ENCODE measurements at places on chromosomes 2 and 18.

DNA sequence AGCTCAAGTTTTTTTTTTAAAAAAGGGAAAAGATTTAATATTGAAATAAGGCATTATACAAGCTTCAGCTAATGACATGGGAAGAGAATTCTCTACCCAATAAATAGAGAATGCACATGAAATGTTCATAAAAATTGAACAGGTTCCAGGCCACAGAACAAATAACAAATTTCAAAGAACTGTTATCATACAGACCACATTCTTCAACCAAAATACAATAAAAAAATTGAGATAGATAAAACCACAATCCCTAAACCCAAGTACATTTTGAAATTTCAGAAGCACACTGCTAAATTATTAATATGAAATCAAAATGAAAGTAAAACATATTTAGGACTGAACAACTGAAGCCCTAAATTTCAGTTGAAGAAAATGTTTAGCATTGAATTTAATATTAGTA lies 89.6 kb downstream of the BCL2 start:
- DNase-seq, result no peak

- DNase-seq, result no peak
Measured at GRCh38 chr2:15363734-15364133, 197.4 kb downstream of the NBAS start.

DNA sequence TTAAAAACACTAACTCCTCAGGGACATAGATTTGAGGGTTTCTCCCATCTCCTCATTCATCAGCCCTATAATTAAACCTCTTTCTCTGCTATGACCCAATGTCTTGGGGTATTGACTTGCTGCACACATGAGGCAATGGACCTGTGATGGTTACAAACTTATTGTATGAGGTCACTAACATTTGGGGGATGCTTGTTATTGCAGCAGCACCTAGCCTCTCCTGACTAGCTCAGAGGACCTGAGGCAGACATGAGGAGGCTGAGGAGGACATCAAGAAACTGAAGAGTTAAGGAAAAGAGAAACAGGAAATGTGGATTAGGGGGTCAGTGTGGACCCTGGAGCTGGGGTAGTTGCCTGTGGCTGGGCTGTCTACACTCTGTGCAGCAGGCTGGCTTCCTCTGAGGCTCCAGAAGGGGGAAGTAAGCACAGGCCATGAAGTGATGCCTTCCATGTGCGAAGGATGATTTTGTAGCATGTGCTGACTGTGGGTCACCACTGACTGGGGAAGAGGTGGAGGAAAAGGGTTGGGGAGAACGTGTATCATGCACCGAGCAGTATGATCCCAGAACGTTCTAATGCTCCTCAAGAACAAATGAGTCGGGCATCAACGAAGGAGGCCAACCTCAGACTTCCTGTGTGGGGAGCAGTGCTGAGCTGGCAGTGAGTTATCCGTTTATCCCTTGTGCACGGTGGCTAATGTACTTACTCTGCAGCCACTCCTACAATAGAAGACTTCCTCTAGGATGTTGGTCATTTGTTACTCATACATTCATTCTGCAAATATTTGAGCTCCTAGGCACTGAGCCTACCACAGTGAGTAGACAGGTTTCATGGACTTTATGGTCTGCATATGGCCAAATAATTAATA lies 42.1 kb upstream of the RFX8 start:
- no peak for DNase-seq

- no peak for DNase-seq
Measured at GRCh38 chr2:12930391-12930790, 213.7 kb downstream of the TRIB2 start.

DNA sequence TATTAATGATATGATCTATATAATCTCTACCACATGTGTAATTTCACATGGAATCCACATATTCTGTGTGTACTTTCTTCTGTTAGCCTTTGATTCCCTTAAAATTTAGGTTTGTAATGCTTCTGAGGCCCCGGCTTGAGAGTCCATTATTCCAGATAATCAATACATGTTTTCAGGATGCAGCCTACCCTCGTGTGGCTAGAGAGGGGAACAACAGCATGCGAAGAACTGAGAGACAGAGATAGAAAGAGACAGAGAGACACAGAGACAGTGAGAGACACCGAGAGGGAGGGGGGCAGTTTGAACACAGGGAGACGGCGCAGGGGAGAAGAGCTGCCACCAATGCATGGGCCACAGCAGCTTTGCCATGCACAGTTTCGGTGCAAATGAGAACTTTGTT lies 185.4 kb downstream of the SNTG2 start:
- no peak for DNase-seq

GRCh38 chr2:57796527-57796926 lies 250.1 kb upstream of the VRK2 start:
- no peak for DNase-seq

Data from anterior cingulate cortex (tissue), 58 donors.